ENCODE measurements at places on chromosomes 12 and 14.

DNA sequence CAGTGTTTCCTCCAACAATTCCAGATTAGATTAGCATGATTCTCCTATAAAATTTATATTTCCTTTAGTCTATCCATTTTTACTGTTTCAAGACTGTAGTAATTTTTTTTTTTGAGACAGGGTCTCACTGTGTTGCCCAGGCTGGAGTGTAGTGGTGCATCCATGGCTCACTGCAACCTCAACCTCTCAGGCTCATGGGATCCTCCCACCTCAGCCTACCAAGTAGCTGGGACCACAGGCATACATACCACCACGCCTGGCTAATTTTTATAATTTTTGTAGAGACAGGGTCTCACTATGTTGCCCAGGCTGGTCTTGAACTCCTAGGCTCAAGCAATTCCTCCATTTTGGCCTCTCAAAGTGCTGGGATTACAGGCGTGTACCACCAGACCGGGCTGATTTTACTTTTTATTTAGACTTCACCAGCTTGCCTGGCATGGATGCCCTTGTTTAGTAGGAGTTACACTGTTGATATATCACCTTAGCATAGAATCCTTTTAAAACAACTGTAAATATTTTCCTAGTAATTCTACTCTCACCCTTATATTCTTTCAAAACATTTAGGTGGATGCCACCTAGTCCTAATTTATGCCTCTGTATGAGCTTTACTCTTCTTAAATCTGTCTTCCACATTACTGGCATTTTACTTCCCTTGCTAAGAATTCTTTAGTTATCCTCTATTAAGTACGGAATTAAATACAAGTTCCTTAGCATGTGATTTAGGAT lies 55.8 kb upstream of the LIMA1 start:
- no peak for DNase-seq

DNA sequence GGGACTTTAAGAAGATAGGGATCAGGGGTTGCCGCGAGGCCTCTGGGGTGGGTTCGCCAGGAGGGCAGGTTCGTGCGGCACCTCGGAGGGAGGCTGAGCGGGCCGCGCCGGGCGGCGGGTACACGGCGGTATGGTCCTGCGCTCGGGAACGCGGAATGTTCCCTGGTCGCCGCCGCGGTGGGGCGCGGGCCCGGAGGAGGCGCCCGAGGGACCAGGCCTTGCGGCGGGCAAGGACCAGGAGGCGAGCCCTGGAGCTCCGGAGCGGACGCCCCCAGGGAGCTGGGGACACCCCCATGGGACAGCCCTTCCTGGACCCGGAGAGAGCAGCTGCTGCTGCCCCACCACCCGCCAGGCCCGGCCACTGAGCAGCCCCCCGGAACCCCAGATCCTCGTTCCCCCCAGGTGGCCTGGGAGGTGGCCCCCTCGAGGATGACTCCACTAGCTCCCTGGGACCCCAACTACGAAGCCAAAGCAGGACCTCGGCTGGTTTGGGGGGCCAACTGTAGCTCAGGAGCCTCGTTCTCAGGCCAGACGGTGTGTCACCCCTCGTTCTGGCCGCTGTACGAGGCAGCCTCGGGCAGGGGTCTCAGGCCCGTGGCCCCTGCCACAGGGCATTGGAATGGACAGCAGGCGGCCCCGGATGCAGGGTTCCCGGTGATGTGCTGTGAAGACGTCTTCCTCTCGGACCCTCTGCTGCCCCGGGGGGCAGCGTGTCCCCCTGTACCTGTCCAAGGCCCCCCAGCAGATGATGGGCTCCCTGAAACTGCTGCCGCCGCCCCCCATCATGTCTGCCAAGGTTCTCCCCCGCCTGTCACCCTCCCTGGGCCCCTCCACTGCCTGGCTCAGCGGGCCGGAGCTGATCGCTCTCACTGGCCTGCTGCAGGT lies 45.6 kb upstream of the SLC8A3 start:
- DNase-seq, result no peak

GRCh38 chr12:54046809-54047159 lies 6.9 kb upstream of the HOXC4 start:
- DNase-seq, result no peak

- no peak for DNase-seq
Observed at GRCh38 chr12:3673981-3674708, 78.8 kb downstream of the CRACR2A start.

DNA sequence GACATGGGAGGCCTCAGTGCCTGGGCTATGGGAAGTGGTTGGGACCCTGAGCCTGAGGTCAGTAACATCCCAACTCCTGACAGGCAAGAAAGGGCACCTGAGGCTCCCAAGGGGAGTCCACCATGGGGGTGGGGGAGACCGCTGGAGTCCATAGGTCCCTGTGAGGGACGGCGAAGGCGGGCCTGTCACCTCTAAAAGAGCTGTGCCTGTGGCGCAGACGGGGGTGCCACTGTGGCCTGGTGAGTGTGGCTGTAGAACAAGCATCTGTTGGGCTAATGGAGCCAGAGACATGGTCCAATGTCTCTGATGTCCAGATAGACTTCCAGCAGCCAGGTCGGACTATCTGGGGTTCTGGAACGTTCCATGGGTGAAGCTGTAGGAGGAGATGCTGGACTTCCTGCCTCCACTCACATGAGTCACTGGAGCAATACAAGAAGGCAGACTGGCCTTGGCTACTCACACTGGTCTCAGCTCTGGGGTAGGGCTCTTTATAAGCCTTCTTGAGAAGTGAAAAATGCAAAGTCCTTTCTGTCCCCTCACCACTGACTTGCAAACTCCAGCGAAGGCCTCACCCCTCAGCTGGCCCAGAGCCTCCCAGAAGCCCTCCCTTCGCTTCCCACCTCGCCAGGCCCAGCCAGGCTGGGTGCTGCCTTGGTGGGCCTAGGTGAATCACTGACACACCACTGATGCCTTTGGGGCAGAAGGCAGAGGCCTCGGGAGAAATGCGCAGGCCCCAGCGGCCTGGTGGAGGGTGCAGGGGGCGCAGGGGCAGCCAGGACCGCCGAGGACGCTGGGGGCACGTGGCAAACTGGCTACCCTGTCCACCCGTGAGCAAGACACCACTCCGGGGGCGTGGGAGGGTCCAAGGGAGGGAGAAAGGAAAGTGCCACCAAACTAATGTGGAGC lies 1.1 kb upstream of the TRAF3 start:
- DNase-seq, result no peak

GRCh38 chr12:77882709-77883108 lies 52.0 kb downstream of the NAV3 start:
- no peak for DNase-seq

DNA sequence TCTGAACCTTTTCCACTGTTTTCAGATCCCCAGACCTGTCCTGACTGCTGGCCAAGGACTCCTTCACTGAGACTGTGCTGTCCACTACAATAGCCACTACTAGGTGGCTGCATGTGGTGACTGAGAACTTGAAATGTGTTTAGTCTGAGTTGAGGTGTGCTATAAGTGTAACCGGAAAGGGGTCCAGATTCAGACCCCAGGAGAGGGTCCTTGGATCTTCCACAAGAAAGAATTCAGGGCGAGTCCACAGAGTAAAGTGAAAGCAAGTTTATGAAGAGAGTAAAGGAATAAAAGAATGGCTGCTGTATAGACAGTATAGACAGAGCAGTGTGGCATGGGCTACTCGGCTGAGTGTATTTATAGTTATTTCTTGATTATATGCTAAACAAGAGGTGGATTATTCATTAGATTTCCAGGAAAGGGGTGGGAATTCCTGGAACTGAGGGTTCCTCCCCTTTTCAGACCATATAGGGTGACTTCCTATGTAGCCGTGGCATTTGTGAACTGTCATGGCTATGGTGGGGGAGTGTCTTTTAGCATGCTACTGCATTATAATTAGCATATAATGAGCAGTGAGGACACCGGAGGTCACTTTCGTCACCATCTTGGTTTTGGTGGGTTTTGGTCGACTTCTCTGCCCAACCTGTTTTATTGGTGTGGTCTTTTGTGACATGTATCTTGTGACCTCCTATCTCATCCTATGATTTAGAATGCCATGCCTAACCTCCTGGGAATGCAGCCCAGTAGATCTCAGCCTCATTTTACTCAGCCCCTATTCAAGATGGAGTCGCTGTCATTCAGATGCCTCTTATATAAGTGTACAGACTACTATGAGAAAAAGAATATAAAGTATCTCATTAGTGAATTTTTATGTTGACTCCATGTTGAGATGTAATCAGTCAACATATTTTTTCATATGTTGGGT lies 70.0 kb upstream of the SRSF5 start:
- DNase-seq, result no peak

GRCh38 chr12:56146492-56147460 lies 5.6 kb upstream of the MYL6B start:
- no peak for DNase-seq

- DNase-seq, result no peak
Observed at GRCh38 chr12:51023625-51024382, 2.4 kb downstream of the SLC11A2 start.

DNA sequence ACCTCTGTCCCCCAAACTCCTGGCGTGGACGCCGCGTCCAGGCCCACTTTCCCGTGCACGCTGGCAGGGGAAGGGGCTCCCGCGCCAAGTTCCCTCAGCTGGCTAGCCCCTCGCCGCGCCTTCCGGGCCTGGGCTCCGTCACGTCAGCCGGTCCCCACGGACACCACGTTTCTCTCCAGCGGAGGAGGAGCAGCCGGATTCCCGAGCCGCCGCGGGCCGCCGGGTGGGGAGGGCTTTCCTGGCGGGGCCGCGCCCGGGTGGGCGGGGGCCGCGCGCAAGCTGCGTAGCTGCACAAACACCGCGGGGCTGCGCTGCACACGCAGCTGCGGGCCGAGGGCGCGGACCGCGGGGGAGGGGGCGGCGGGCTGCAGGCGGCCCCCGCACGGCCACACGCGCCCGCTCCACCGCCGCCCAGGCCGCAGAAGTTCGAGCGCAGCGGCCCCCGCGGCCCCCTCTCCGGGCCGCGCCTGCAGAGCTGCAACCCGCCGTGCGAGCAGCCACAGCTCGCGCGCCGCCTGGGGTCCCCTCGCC lies 45.1 kb upstream of the PNMA1 start:
- DNase-seq, result no peak

Data from Jurkat, Clone E6-1 (cell line).